ENCODE measurements at places on chromosomes 13 and 19. TPM values are rescaled to one million over a fixed set of nuclear protein-coding genes. Genes with fewer than 3 reads are reported as not detected.

The FOSB gene
- total RNA-seq = 424 TPM

DNA sequence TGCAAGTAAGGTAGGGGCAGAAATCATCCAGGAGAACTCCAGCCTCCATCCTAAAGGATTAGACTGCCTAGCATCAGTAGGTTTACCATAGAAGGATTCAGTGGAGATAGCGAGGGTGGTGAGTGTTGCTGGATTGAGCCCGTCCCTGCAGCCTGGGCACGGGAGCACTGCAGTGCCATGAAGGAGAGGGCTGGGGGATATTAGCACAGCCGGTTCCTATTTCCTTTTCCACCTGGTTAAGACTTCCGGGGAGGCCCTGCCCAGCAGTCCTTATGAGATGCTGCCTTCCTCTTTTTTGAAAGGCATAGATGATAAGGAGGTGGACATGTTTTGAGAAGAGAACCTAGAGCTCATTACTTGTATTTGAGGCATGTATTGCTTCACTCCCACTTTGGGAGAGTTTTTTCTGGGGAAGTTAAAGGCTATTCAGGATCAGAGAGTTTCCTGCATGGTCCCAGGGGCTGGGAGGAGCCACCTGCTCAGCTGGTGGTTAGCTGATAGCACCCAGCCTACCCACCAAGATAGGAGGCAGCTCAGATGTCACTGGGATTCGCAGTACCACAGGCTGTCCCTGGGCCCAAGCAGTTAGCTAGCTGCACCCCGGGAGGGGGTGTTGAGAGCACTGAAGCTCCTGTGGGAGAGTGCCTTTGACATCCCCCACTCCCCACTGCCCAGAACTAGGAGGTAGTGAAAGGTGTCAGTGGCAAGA lies 17.2 kb downstream of the ACTN4 start:
- no peak overlapping the region for H3K4me3 ChIP-seq
- peaks cover 8% of the 10 kb centered on the region for H3K36me3 ChIP-seq
- no peak for DNase-seq

The OR4F17 gene
- not detected for total RNA-seq

The IZUMO2 gene
- not detected for total RNA-seq

DNA sequence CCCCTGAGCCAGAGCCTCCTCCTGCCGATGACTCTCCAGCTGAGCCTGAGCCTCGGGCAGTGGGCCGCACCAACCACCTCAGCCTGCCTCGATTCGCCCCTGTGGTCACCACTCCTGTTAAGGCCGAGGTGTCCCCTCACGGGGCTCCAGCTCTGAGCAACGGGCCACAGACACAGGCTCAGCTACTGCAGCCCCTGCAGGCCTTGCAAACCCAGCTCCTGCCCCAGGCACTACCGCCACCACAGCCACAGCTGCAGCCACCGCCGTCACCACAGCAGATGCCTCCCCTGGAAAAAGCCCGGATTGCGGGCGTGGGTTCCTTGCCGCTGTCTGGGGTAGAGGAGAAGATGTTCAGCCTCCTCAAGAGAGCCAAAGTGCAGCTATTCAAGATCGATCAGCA lies 3.6 kb downstream of the KMT2B start:
- no peak overlapping the region for H3K4me3 ChIP-seq
- H3K4me1 ChIP-seq = peaks cover 28% of the 10 kb centered on the region
- no peaks in the 10 kb centered on the region for H3K27me3 ChIP-seq

DNA sequence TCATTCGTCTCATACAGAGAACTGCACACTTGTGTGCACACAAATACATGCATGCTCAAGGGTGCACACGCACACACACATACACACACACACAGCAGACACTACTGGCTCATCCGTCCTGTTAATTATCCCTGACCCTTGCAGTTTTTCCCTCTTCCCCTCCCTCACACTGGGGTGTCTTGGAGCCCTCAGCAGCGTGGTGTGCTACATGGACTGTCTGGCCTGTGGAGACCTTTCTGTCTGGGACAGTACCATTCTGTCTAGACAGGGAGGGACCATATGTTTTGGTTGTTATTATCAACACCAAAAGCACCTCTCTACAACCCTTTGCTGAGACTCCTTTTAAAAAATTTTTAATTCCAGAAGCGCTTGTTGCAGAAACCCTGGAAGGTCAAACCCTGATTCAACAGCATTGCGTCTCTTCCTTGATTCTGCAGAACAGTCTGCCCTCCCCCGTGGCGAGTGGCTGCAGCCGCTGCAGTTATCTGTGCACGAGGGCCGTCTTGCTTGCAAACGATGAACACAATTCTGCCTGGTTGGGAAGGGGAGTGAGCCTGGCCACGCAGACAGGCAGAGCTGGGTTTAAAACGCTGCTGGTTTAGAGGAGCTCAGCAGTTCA lies 374.0 kb downstream of the IRS2 start:
- no peaks in the 10 kb centered on the region for H3K27me3 ChIP-seq
- H3K36me3 ChIP-seq = no peaks in the 10 kb centered on the region
- no peak for DNase-seq
- no peak overlapping the region for H3K4me3 ChIP-seq
- no peak overlapping the region for H3K27ac ChIP-seq
- H3K4me1 ChIP-seq = no peaks in the 10 kb centered on the region

DNA sequence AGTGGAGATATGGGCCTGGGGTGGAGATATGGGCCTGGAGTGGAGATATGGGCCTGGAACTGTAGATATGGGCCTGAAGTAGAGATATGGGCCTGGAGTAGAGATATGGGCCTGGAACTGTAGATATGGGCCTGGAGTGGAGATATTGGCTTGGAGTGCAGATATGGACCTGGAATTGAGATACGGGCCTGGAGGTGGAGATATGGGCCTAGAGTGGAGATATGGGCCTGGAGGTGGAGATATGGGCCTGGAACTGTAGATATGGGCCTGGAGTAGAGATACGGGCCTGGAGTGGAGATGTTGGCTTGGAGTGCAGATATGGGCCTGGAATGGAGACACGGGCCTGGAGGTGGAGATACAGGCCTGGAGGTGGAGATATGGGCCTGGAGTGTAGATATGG lies 402 bp downstream of the KIR3DL3 start:
- H3K27me3 ChIP-seq = no peaks in the 10 kb centered on the region
- no peak overlapping the region for H3K27ac ChIP-seq
- no peak overlapping the region for H3K4me3 ChIP-seq
- H3K4me1 ChIP-seq = no peaks in the 10 kb centered on the region
- no peaks in the 10 kb centered on the region for H3K36me3 ChIP-seq

GRCh38 chr13:41554180-41554579 lies 96.8 kb downstream of the RGCC start:
- H3K27ac ChIP-seq = no peak overlapping the region
- peaks cover 6% of the 10 kb centered on the region for H3K4me1 ChIP-seq
- no peaks in the 10 kb centered on the region for H3K36me3 ChIP-seq
- no peak for DNase-seq
- no peak overlapping the region for H3K4me3 ChIP-seq

DNA sequence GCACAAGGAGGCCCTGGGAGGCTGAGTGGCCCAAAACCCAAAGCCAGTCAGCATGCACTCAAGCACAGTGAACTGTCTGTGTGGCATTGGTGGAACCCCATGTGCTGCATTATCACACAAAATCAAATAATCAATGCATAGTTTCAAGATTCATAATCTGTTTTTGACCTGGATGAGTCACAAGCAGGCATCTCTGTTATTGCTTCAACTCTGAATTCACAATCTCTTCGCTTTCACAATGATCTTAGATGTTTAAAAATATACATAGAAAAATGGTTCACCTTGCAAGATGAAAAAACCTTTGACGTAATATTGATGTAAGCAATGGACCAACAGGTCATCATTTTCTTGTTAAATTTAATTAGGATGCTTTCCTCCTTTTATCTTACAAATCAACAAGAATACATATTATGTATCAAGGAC lies 455.4 kb downstream of the IRS2 start:
- no peak overlapping the region for H3K27ac ChIP-seq
- no peaks in the 10 kb centered on the region for H3K4me1 ChIP-seq
- H3K27me3 ChIP-seq = peaks cover 2% of the 10 kb centered on the region

- H3K36me3 ChIP-seq = no peaks in the 10 kb centered on the region
- no peak overlapping the region for H3K4me3 ChIP-seq
- H3K4me1 ChIP-seq = no peaks in the 10 kb centered on the region
- H3K27me3 ChIP-seq = peaks cover 2% of the 10 kb centered on the region
- no peak overlapping the region for H3K27ac ChIP-seq
- peak; percentile 46 for DNase-seq
Measured at GRCh38 chr13:108155185-108156106, 59.9 kb downstream of the LIG4 start.

The HNRNPL gene
- total RNA-seq = 565 TPM

- H3K4me1 ChIP-seq = peaks cover 11% of the 10 kb centered on the region
- peaks cover 15% of the 10 kb centered on the region for H3K36me3 ChIP-seq
Measured at GRCh38 chr13:29763436-29764180, 86.8 kb downstream of the UBL3 start.

DNA sequence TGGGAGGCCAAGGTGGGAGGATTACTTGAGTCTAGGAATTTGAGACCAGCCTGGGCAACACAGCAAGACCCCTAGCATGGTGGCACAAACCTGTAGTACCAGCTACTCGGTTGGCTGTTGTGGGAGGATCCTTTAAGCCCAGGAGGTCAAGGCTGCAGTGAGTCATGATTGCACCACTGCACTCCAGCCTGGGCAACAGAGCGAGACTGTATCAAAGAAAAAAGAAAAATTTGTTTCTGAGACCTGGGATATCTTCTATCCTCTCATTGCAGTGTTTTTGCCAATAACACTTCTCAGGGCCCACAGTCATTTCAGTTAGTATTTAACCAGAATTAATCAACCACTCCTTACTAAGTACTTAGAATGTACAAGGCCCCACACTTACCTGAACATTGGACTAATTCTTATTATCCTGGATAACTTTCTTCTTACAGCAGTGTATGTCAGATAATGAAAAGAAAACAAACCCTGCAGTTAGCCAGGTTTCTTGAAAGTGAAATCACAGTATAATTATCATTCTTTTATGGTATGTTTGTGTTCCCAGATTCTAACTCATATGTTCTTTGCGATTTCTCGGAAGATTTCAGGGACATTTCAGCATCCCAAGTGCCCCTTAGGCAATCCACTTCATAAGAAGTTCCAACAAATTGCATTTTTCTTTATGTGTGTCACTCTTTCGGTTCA lies 75.6 kb upstream of the KLF5 start:
- H3K4me3 ChIP-seq = no peak overlapping the region
- H3K36me3 ChIP-seq = peaks cover 4% of the 10 kb centered on the region

The TMEM221 gene
- not detected for total RNA-seq

DNA sequence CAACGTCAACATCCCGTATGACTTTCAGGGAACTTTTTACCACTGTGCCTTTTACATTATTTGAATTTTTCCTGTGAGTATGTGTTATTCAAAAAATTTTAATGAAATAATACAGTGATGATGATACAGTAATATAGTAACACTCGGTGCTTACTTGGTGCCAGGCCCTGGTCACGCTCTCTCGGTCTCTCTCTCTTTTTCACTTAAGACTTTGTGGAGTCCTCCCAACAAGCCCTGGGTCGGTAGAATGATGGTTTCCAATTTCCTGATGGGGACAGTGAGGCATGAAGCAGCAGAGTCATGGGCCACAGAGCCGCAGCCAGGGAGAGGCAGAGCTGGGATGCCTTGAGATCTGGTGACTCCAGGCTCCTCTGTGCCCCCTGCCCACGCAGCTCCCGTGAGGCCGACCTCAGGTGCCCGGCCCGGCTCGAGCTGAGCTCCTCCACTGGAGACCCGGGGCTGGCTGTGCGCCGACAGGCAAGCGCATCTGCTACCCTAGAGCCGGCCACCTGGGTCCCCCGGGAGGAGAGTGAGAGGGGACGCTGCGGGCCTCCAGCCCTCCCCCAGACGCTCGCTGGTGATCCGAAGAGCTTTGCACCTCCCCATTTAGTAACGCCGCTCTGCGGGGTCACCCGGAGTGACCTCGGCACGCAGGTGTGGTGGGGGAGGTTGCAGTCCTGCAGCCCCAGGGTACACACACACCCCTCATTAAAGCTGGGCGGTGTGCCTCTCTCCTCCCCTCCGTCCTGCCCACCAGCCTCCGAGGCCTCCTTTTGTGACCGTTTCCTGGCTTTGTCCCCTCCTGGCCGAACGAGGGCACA lies 4.4 kb upstream of the SBK3 start:
- H3K4me3 ChIP-seq = no peak overlapping the region
- no peaks in the 10 kb centered on the region for H3K36me3 ChIP-seq
- H3K27ac ChIP-seq = no peak overlapping the region
- DNase-seq = no peak
- H3K4me1 ChIP-seq = no peaks in the 10 kb centered on the region

The ZNF583 gene
- total RNA-seq = 1.5 TPM

GRCh38 chr13:104106705-104107393 lies 1040.6 kb upstream of the SLC10A2 start:
- no peaks in the 10 kb centered on the region for H3K4me1 ChIP-seq
- DNase-seq = no peak
- no peak overlapping the region for H3K4me3 ChIP-seq
- H3K36me3 ChIP-seq = no peaks in the 10 kb centered on the region
- no peak overlapping the region for H3K27ac ChIP-seq

DNA sequence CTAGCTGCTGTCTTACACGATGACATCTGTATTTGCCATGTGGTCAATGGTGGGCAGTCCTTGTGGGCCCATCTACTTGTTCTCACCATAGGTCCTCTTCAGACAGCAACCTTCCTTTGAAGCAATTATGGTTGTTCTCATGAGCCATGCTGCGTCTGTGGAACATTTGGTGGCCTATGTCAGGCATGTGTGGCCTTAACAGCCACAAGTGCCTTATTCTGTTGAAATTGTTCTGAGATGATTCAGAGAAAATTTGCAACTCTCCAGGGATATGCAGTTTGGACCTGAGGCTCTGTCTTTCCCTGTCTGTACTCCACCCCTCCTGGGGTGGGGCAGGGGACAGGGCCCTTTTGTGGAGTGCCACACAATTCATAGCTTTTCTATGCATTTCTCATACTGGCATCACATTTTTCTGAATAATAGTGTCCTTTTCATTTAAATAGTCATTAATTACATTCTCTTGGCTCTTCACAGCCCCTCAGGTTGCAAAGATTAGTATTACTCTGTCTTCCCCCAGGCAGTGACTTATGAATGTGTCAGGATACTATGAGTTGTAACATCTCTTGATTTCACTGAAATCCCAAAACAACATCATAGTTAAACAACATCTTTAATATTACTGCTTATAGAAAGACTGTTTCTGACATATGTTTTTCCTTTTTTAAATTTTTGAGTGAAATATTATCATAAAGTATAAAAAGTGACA lies 102.1 kb downstream of the ITGBL1 start:
- no peak overlapping the region for H3K4me3 ChIP-seq
- no peak for DNase-seq
- H3K36me3 ChIP-seq = no peaks in the 10 kb centered on the region
- no peaks in the 10 kb centered on the region for H3K4me1 ChIP-seq
- no peaks in the 10 kb centered on the region for H3K27me3 ChIP-seq

All from CD4-positive, alpha-beta T cell (primary cell).